HT-29 (cell line): ENCODE measurements at places on chromosomes 16 and 17. TPM values are rescaled to one million over a fixed set of nuclear protein-coding genes. Genes with fewer than 3 reads are reported as not detected.

HBM gene
- not detected in 2 replicates for total RNA-seq

KCNJ12 gene
- not detected in 2 replicates for total RNA-seq

GPR139 gene
- total RNA-seq: not detected in 2 replicates

ZFPM1 gene
- 9.2 and 15.3 TPM in 2 replicates for total RNA-seq

SBK1 gene
- total RNA-seq: 0.42 and 1.1 TPM in 2 replicates

CRHR1 gene
- not detected in 2 replicates for total RNA-seq

DNA sequence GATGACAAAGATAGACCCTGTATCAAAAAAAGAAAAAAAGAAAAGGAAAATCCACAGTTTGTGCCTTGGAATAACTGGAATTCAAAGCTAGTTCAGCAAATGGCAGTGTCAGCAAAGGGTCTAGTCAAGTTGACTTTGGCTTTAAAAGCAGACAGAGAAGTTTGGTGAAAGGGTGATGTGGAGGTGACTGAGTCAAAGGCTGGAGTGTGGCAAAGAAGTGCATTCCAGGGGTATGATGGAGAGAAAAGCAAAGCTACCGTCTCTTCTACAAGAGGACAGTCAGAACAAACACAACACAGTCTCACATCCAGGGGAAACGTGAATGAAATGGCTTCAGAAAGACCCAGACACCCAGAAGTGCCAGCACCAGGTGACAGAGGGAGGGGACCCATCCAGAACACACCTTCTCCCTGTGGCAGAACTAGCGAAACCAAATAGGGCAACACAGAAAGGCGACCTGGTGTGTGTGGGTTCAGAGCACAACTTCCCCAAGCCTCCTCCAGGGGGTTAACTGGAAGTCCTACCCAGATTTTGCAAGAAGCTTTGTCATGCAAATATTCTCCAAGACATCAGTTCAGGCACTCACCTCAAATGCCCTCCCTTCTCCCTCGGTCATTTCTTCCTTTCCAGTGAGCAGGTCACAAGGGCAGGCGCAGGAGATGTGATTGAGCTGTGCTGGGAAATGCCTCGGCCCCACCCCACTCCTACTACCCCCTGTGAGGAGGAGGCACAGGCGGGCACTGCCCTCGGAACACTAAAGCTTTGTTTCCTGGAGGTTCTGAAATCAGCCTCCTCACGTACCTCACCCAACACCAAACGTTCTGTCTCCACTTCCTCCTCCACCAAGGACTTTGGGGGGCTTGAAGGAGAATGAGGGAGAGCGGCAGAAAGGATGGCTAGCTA lies 481.9 kb downstream of the SOX9 start:
- DNase-seq: peak; percentile 40

DNA sequence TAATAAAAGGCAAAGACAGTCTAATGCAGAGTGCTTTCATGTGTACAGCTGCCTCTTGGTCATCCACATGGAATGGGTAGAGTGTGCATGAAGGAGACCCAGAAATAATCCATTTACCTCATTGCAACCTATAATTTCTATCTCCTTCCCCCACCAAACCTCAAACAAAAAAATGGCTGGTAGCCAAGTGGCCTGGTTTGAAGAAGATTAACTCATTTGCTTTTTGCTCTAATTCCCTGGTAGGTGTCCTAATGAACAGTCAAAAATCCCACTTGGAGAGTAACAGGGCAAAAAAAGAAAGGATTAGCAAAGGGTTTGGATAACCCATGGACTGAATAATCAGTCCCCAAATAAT lies 13.0 kb upstream of the LYRM9 start:
- DNase-seq: no peak

GRCh38 chr17:82195675-82196672 lies 16.7 kb downstream of the CCDC57 start:
- no peak for DNase-seq

DNA sequence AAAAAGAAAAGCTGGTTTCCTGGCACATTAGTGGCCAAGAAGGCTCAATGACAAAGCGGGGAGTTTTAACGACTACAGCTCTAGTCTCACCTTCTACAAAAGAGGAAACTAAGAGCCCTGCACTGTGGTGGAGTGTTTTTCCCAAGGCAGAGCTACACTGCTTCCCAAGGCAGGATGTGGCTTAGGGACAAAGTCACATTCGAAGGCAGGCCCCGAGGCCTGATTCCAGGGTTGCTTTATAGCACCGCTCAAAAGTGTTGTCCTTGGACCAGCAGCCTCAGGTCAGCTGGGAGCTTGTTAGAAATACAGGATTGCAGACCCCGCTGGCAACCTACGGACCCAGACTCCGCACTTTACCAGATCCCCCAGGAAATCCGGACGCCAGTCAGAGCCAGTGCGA lies 23.8 kb downstream of the TMEM92 start:
- DNase-seq: no peak

DNA sequence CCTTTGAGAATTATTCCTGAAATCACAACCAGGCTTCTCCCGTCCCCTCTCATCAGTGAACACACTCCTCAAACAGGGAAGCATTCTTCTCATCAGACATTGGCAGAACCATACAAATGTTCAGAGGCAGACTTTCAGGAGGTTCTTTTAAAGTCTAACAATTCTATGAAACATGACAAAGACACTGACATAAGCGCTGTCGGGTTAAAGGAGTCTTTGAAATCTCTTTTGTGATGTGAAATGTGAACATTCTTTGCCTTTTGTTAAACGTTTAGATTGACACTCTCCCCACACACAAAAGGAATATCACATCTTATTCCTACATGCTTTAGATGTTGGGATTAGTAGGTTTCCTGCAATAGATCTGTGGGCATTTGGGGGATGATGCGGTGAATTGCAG lies 63.9 kb downstream of the NETO2 start:
- no peak for DNase-seq

DNA sequence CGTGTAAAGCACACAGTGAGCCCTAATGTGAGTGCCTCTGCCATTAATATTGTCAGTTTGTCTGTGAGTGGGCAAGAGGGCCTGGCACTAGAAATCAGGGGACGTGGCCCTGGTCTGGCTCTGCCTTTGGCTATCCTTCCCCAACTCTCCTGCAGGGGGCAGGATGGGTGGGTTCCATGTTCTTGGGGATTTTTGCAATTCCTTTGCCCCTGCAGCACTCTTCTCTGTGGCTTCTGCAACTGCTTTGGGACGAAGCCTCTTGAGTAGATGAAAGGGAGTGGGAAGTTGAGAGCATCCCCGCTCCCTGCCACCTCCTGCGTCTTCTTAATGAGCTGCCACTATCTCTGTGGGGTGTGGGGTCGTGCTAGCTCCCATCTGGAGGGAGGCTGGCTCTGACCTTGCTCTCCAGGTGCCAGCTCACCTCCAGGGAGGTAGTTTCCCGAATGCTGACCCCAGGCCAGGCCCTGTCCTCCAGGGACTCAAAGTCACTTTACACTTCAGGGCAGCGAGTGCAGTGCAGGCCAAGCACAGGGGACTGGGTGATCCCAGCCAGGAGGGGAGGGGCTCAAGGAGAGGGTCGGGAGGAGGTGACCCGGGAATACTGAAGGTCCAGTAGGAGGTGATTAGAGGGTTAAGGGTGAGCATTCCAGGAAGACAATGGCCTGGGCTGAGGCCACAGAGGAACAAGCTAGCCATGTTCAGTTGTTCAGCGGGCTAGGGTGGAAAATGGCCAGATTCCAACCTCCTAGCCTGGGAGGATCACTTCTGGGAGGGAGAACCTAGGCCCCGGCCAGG lies 121.0 kb upstream of the NLRP1 start:
- DNase-seq: no peak

- DNase-seq: no peak
Observed at GRCh38 chr16:86448306-86448890, 61.9 kb upstream of the FOXF1 start.

DNA sequence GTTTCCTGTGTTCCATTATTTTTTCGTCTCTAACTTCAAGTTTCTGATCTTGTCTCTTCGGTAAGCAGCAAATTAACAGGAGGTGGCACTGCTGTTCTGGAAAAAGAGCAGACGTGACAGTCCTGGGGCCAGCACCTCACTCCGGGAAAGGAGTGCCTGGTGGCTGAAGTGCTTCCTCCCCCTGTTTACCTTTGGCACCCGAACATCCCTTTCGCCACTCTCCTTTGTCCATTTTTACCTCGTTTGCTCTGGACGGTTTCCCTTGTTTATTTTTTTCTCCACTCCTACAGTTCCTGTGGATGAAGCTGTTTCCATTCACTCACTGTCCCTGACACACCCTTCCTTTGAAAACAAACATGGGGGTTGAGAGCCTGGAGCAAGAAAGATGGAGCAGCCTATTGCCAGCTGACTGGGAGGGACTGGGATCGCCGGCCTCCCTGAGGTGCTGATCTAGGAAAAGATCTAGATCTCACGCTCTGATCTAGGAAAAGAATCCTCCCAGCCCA lies 12.6 kb downstream of the SAP30BP start:
- peak; percentile 79 for DNase-seq

DNA sequence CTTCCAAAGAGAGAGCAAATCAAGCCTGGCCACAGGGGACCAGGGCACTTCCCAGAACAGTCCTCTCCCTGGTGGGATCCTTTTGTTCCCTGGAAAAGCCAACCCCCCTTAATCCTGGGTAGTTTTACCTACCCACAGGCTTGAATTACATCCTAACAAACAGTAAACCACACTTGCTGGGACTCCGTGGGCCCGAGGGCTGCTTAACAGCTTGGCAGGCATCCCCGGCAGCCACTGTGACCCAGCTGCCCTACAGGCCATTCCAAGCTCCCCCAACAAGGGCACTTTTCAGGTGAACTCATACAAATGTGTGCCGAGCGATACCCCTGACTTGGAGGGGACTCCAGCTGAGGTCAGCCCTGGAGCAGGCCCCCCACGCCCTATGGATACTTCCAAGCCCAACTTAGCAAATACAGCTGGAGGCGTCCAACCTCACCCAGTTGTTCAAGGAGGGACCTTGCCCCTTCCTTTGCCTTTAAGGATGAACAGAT lies 26.4 kb downstream of the ADCY9 start:
- DNase-seq: no peak

- peak; percentile 32 for DNase-seq
Observed at GRCh38 chr16:81035975-81036750, 521 bp downstream of the ATMIN start.

DNA sequence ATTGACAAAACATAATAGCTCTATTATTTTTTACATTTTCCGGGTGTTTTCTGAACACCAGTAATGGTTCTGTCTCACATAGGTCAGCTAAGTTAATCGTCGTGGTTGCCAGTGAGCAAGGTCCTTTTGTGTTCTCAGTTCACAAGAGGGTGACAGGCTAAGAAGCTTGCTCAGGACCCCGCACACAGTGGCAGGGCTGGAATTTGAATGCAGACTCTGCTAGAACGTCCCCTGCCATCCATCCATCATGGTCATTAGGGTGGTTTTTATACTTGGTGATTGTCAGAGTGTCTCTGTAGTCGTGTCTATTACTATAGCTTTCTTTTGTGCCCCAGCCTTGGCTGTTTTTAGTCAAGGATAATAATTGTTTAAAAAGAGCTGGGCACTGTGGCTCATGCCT lies 176.2 kb downstream of the SNX29 start:
- DNase-seq: no peak

GRCh38 chr16:30941600-30942425 lies 7.1 kb upstream of the ORAI3 start:
- DNase-seq: peak; percentile 87

DNA sequence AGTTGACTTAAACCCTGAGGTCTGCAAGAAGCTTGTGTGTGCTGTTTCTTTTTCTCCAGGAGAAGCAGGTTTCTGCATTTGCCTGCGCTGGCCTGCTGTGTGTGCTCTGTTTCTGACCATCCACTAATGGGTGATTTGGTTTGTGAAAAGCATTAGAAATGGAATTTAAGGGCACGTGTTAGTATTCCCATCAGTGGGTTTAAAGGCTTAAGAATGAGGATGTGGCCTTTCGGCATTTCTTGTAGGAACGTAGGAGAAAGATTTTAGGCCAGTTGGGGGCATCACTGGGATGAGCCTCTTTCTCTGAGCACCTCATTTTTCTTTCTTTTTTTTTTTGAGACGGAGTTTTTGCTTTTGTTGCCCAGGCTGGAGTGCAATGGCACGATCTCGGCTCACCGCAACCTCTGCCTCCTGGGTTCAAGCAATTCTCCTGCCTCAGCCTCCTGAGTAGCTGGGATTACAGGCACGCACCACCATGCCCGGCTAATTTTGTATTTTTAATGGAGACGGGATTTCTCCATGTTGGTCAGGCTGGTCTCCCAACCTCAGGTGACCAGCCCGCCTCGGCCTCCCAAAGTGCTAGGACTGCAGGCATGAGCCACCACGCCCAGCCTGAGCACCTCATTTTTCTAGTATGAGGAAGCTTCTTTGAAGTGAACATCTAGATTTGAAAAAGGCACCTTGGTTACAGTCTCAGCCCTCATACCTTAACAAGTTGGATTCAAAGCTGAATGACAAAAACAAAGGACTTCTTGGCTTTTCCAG lies 110.3 kb downstream of the BANP start:
- no peak for DNase-seq

DNA sequence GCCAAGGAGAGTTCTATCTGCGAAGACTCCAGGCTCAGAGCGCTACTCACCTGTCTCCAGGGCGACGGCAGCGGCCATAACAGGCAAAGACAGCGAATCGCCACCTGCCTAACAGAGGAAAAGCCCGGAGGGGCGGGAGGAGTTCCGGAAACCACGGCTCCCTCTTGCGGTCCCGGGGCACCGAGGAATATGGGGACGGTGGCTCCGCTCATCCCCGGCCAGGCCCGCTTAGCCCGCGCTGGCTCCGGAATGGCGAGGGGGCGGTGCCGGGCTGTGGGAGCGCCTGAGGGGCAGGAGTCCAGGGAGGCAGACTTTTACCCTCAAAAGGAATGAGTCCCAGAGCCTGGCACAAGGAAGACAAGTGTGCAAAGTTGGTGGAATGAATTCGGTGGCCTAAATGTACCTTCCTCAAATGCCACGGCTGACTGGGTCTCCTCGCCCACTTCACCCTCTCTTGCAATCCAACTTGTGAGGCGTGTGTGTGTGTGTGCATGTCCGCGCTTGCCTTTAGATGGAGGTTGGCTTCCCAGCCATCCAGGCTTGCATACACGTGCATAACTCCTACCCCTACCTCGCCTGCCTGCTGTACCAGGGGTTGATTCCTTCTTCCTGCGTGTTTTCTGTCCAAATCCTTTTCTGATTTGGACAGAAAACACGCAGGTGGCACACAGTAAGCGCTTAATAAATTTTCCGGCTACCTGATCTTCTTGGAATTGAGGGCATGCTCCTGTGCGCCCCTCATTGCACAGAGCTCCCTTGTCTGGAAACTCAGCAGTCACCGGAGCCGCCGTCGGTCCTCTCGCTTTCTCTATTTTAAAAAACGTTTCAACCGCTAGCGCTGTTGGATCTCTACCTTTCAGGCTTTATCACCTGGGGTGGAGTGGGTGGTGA lies 3.5 kb downstream of the C17orf100 start:
- no peak for DNase-seq

GRCh38 chr17:50938821-50939541 lies 72.8 kb upstream of the TOB1 start:
- no peak for DNase-seq

DNA sequence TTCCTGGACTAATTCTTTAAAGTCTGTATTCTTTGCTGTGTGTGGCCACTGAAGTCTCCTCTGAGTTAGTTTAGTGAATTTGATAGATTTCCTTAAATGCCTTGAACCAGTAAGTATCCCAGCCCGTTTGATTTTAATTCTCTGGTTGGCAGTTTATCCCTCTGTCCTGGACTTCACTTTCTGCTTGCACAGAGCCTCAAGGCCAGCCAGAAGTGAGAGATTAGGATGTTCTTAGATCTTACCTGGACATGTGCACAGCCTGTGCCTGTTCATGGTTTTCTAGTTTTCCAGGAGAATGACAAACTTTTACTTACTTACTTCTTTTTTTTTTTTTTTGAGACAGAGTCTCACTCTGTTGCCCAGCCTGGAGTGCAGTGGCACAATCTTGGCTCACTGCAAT lies 10.8 kb upstream of the SLC38A7 start:
- DNase-seq: no peak
